ENCODE measurements at places on chromosomes 6 and 20.
A peak's percentile ranks its signal among the peaks of the same experiment; 100 is the strongest.

DNA sequence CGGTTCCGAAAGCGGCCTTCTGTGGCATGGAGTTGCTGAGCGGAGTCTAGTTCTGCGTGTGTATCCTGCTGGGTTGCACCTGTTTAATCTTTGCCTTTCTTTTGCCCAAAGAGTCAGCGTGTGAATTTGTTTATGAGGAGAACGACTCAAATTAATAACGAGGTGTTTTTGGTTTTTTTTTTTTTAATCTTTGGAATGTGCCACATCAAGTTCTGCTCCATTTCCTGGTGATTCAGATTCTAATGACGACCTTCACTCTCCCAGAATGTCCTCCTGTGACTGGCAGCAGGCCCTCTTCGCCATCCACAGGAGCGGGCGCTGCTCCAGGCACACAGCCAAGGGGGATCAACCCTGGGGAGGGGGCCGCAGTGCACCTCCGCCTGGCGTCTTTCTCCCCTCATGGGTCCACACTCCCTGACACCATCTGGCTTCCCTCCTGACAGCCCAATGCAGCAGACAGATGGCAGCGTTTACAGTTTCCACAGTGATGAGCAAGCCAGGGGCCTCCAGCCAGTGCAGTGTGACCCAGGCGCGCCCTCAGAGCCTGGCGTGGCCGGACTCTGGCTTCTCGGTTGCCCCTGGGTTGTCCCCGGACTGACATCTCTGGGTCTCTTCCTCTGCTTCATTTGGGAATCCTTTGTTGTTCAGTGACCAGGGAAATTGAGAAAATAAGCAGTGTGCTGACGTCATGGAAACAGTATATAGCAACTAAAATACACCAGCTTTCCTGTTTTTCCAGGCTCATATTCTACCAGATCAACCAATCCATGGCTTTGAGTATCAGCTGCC lies 27.5 kb upstream of the AFDN start:
- no peak for DNase-seq

DNA sequence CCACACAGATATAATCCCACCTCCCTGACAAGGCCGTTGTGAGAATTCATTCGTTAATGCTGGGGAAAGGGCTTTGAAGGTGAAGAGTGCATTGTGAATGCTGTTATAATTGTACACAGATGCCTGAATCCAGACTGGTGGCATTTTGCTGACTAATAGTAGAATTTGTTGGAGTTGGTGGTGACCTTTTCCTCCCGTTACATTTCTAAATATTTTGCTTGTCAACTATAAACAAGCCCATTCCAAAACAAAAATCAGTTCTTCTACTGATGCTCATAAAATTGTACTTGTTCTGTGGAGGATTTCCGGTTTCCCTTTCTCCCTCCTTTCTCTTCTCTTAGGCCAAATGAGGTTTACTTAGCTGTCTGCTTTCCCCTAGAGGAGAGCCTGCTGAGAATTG lies 253.1 kb upstream of the SUPT3H start:
- no peak for DNase-seq

DNA sequence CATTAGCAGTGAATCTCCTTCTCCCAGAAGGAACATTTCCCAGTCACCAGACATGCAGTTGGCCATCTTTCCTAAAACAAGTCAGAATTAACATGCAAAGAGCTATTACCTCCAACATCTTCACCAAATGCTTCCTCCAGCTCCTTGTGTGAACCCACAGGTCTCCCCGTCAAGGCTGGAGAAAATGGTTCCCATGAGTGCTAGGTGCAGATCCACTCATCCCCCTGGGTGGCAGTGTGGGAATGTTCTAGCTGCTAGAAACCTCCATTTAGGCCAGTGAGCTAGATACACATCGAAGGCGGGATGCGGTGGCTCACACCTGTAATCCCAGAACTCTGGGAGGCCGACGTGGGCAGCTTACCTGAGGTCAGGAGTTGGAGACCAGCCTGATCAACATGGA lies 603.9 kb upstream of the SLC35B3 start:
- DNase-seq, result no peak

DNA sequence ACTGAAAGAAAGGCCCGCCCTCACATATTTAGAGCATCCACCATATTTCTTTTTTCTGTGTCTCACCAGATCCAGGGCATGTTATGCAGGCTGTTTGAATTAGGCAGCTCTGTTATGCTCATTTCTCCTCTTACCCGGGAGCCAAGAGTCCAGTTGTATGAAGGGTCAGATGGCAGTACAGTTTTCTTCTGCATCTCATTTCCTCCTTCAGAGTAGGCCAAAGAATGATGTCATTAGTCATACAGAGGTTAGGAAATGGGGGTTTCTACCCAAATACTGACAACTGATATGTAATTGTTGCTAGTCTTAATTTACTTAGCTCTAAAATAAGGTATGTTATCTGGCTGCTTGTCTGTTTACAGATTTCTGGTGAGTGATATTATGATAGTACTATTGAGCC lies 130.8 kb downstream of the SOBP start:
- no peak for DNase-seq

DNA sequence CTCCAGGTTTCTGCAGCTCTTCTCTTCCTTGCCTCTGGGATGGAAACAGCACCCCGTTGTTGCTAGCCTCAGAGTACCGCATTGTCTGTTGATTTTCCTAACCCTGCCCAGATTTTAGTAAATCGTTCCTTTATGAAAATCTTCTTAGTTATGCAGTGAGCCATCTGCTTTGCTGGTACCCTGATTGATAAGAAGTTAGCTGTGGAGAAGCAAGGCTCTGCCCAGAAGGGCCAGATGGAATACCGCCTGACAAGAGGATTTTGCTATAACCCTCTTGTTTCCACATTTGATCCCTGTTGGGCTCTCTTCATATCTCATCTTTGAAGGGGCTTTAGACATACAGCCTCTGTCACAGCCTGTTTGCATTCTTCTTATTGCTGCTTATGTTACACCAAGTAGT lies 229.0 kb downstream of the CDKAL1 start:
- no peak for DNase-seq

- DNase-seq, result no peak
Measured at GRCh38 chr6:95784019-95784418, 206.7 kb downstream of the MANEA start.

DNA sequence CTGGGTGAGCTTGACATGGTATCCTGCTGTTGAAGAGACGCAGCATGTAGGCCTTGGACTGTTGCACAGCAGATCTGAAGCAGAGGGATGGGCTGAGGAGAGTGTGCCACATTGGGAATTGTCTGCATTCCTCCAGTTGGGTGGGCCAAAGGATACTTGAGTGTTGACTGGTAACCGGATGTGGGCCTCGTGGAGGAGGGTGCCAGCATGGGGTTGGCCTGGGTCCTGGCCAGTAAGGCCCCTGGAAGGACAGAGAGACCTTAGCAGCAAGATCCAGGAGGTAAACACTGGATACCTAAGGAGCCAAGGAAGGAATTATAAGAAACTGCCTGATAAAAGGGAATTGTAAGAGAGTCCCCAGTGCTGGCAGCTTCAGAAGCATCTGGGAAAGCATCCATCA lies 76.9 kb downstream of the FIG4 start:
- DNase-seq, result no peak

DNA sequence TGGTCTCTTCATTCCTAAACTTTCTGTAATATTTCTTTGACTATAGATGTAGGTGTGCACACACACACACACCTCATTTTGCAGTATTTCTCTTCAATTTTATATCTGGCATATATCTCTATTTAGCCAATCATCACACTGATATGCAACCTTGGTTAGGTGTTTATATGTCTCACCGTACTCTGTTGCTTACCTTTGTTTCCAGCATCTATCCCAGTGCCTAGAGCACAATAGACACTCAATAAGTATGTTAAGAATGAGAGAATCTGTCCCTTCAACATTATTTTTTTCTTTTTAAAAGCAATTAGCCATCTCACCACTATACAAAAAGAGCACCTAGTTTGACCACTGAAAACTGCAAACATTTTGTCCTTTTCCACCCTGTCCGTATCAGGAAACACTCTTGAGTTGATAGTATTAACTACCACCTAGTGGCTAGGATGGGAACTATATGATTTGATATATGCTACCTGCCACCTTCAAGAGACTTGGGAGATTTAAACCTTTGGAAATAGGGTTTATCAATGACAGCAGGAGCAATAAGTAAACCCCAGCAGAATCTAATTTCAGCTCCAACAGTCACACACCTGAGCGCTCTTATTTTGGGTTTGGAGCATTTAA lies 48.7 kb upstream of the RSPO3 start:
- DNase-seq, result peak; percentile 15

- DNase-seq, result no peak
Measured at GRCh38 chr6:133062077-133062476, 179.1 kb upstream of the EYA4 start.

GRCh38 chr20:25320035-25320800 lies 70.4 kb downstream of the ABHD12 start:
- no peak for DNase-seq

GRCh38 chr6:137277971-137278637 lies 58.9 kb upstream of the IFNGR1 start:
- no peak for DNase-seq

DNA sequence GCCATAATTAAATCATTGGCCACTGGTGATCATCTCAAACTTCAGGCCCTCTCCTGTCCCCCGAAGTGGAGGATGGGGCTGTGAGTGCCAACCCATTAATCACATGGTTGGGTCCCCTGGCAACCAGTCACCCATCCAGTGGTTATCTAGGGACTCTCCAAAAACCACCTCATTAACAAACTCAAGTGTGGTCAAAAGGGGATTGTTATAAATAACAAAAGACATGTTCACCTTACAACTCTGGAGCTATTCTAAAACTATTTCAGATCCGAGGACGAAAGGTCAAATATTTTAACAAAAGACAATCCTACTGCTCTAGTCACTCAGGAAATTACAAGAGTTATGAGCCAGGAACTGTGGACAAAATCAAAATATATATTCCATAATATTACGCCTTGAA lies 95.5 kb upstream of the PRND start:
- no peak for DNase-seq

GRCh38 chr20:14505476-14505875 lies 168.1 kb upstream of the FLRT3 start:
- no peak for DNase-seq

DNA sequence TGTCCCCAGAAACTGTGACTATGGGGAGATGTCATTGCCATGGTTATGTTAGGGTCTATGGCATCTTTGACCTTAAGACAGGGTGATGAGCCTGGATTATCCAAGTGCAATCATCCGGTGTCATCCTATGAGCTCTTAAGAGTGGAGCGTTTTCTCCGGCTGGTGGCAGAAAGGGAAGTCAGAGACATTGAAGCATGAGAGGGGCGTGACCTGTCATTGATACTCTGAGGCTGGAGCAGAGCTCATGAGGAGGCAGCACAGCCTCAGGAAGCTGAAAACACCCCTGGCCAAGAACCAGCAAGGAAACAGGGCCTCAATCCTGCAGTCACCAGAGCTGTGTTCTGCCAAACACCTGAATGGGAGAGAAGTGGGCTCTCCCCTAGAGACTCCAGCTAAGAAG lies 59.6 kb downstream of the ANKRD60 start:
- DNase-seq, result peak; percentile 26

DNA sequence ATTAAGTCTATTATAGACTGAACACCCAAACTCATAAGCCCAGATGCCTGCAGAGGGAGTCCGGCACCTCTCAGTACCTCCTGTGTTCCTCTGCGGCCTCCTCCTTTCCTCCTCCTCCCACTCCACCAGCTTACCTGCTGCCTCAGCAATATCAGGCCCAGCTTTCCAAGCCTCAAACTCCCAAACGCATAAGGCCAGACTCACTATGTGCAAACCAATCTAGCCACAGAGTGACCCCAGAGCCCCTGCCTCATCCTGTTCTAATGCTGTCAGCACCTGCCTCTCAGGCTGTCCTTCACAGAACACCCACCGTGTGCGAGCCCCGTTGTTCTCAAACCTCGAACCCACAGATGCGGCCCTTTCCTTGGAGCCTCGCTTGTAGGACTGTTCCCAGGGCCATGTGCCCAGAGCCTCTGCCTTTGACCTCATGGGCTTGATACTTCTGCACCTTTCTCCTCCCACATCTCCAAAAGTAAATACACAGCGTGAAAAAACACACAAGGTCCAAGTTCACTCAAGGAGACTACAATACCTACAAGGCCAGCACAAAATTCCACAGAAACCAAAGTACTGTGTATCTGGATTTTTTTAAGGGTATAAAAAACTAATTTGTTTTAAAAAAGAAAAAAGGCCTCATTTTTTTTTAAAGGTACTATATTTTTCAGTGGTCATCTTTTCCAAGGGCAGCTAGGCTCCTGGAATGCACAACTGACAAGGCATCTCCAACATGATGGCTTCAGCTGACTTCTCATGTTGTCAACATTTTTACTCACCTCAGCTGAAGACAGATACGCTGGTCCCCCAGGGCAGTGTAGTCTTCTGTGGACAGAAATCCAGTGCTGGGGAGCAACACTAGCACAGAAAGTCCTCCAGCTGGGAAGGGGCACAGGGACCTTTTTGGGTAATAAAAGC lies 52.3 kb downstream of the ABHD12 start:
- DNase-seq, result no peak

DNA sequence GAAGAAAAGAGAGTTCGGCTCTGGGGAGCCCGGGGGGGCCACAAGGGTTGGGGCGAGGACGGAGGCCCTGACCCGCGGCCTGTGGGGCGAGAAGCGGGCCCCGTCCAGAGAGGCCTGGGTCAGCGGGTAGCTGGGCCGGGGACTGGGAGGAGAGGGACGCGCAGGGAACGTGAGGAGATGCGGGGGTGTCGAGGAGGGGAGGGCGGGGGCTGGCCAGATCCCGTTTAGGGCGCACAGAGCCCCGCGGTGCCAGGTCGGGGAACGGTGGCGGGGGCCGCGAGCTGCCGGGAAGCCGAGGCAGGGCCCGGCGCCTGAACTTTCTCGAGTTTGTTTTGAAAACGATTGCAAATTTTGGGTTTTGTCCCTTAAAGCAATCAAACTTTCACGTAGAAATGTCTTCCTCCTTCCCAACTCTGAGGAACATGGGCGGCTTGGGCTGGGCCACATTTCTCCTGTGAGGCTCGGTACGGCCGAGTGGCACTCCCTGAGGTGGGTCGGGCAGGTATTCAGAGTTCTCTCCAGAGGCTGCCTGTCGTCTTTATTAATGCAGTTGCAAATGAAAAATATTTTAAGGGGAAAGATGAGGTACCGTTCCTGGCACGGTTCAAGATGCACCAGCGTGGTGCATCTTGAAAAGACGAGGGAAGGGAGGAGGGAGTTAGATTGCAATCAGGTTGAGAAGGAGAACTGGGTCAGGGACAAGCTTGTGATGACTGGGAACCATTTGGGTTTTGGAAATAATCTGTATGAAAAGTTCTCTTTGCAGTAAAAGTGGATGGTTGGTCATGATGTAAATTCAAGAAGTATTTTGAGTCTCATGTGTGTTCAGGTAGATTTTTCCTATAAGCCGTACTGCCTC lies 972 bp downstream of the RNF8 start:
- peak; percentile 21 for DNase-seq

DNA sequence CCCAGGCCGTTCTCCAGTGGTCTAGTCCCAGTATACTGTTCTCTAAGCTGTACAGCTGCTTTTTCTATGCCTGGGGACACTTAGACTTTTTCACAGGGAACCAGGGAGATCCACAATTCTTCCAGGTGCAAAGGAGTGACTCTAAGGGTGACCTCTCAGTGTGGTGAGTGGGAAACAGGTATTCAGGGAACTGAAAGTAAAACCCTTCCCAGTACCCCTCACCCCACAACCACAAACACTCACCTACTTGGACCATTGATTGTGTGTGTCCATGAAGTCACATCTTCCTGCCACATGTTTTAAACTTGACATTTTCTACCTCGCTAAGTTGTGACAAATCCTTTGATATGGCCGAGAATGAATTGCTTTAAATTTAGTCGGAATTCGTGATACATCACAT lies 183.6 kb downstream of the CLIC5 start:
- no peak for DNase-seq
